CD4-positive, alpha-beta T cell treated with Interleukin-6 at 100 ng/mL for 8 hours (primary cell): ENCODE measurements at places on chromosomes 12 and 14.

GRCh38 chr14:105171004-105171673 is 2.6 kb upstream of the JAG2 start:
- no peak for DNase-seq

DNA sequence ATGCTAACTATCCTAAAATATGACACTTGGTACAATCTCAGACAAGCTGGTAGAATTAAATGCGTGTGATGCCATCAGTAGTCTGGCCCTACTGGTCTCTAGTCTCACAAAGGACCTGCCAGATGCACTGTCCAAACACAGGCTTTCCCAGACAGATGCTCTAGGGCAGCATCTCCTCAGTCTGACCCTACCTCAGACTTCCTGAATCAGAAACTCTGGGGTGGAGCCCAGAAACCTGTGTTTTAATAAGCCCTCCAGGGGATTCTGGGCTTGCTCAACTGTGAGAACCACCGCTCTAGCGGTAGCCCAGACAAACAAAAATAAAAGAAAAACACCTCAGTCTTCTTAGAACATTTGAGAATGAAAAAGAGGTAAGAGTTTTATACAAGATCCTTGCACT is 48.0 kb downstream of the BDKRB1 start:
- DNase-seq: no peak

DNA sequence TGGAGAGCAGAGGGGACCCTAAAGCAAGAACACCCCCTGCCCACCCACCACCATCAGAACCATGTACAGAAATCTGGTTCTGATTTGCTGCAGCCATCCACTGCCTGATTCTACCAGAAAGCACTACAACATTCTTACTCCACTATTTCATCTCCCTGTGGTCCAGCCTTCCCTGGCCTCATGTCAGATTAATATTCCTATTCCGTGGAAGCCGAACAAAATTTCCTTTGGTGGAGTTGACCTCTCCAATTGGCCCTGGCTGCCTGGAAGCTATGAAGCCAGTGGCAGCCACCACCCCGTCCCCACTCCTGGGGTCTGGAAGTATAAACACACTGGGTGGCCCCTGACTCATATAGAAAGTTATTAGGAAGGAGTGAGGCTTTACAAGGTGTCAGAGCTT is 60.2 kb downstream of the ANO2 start:
- no peak for DNase-seq

- DNase-seq: no peak
Measured at GRCh38 chr14:55535516-55536203, 44.3 kb upstream of the KTN1 start.

- no peak for DNase-seq
Measured at GRCh38 chr12:9124383-9125031, 8.8 kb upstream of the A2M start.

- no peak for DNase-seq
Measured at GRCh38 chr12:4134448-4135263, 138.9 kb upstream of the CCND2 start.

GRCh38 chr12:130608132-130608531 is 108.0 kb downstream of the RIMBP2 start:
- no peak for DNase-seq

- DNase-seq: no peak
Measured at GRCh38 chr14:24240110-24240918, 2.1 kb downstream of the TINF2 start.

DNA sequence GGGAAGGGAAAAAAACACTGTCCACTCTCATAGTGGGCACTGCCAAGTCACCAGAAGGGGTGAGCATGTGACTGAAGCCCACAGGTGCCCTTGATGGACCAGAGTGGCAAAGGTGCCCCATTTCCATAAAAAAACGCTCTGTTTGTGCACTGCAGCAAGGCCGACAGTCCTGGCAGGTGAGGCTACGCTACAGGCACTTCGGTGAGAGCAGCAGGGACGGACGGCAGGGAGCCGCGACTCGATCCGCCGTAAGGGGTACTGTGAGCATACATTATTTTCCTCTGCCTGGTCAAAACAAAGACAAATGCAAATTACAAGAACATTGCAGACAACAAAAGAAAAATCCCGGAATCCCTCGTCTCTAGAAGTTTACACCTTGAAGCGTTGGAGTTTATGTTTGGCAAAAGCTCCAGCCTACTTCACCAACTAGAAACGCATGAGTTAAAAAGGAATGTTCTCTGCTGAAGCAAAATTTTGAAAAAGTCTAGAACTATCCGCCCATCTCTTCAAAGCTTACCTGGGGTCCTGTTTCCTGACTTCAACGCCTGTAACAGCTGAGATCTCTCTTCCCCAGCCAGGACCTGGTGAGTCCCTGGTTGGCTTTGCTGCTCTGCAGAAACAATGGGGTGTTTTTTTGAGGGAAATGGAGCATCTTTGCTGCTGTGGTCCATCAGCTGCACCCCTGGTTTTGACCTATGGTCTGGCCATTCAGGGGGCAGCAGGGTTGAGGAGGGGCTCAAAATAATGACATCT is 52.9 kb upstream of the RFLNA start:
- no peak for DNase-seq

DNA sequence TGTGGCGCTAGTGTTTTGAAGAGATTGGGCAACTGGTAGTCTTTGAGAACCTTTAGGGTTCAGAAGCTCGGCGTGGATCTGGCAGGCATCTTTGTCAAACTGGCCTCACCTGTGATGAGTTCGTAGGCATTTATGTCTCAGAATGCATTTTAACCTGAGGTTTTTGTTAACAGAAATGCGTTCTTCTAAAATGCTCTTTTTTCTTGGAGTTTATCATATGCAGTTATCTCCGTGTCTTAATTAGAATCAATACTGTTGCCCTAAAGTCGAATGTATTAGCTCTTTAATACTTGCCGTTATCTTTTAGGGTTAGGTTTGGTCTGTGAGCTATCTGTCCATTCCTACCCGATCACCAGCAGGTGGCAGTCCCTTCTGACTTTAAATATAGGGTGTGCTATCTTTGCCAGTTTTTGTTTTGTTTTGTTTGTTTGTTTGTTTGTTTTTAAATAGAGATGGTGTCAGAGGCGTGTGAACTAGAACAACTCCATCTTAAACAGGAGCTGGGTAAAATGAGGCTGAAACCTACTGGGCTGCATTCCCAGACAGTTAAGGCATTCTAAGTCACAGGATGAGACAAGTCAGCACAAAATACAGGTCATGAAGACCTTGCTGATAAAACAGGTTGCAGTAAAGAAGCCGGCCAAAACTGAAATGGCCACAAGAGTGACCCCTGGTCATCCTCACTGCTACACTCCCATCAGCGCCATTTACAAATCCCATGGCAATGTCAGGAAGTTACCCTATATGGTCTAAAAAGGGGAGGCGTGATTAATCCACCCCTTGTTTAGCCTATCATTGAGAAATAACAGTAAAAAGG is 1.4 kb downstream of the ATF1 start:
- peak; percentile 52 for DNase-seq
